ENCODE measurements at places on chromosomes 3 and 15. TPM values are rescaled to one million over a fixed set of nuclear protein-coding genes. Genes with fewer than 3 reads are reported as not detected.

The SLC27A2 gene
- 5.9 TPM for total RNA-seq

GRCh38 chr3:182710557-182711157 is 82.6 kb upstream of the ATP11B start:
- H3K4me3 ChIP-seq = no peak overlapping the region
- H3K4me1 ChIP-seq = no peaks in the 10 kb centered on the region
- no peaks in the 10 kb centered on the region for H3K36me3 ChIP-seq
- H3K27ac ChIP-seq = no peak overlapping the region
- no peaks in the 10 kb centered on the region for H3K27me3 ChIP-seq
- no peak for DNase-seq

- peaks cover 35% of the 10 kb centered on the region for H3K4me1 ChIP-seq
- H3K27me3 ChIP-seq = no peaks in the 10 kb centered on the region
- H3K27ac ChIP-seq = no peak overlapping the region
- H3K36me3 ChIP-seq = peaks cover 41% of the 10 kb centered on the region
Measured at GRCh38 chr15:80475572-80475971, 71.4 kb downstream of the ARNT2 start.

The MASP1 gene
- 1.7 TPM for total RNA-seq

DNA sequence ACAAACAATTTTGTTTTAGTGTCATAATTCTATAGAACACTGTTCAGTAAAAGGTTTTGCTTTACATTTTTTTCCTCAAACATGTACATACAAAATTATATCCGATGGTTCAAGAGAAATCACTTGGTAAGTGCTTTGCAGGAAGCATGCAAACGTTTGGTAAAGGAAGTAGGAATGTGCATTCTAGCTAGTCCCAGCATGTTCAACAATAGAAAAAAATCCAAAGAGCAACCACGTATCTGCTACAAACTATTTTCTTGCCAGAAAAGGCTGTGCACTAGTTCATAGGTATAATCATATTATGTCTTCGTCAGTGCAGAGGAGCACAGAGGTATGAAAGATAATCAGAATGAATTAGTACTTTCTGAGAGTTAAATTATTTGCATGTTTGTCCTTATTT is 58.0 kb downstream of the GPR160 start:
- H3K36me3 ChIP-seq = peaks cover 44% of the 10 kb centered on the region
- H3K4me1 ChIP-seq = no peaks in the 10 kb centered on the region
- no peak overlapping the region for H3K27ac ChIP-seq

- H3K27me3 ChIP-seq = no peaks in the 10 kb centered on the region
- no peak overlapping the region for H3K4me3 ChIP-seq
- DNase-seq = no peak
- no peak overlapping the region for H3K27ac ChIP-seq
- peaks cover 51% of the 10 kb centered on the region for H3K4me1 ChIP-seq
Measured at GRCh38 chr3:44469914-44470313, 7.6 kb downstream of the ZNF445 start.

The TMEM40 gene
- 51.3 TPM for total RNA-seq

- H3K27ac ChIP-seq = no peak overlapping the region
- DNase-seq = no peak
- no peak overlapping the region for H3K4me3 ChIP-seq
- no peaks in the 10 kb centered on the region for H3K36me3 ChIP-seq
Measured at GRCh38 chr15:90376789-90377188, 11.3 kb upstream of the IQGAP1 start.

GRCh38 chr15:96553931-96554330 is 223.4 kb downstream of the NR2F2 start:
- peaks cover 10% of the 10 kb centered on the region for H3K27me3 ChIP-seq
- H3K36me3 ChIP-seq = no peaks in the 10 kb centered on the region
- no peak overlapping the region for H3K27ac ChIP-seq
- H3K4me1 ChIP-seq = peaks cover 4% of the 10 kb centered on the region
- no peak overlapping the region for H3K4me3 ChIP-seq

GRCh38 chr3:99325402-99325801 is 313.0 kb upstream of the COL8A1 start:
- no peak overlapping the region for H3K27ac ChIP-seq
- DNase-seq = no peak
- H3K36me3 ChIP-seq = no peaks in the 10 kb centered on the region
- H3K4me1 ChIP-seq = peaks cover 10% of the 10 kb centered on the region
- H3K27me3 ChIP-seq = peaks cover 5% of the 10 kb centered on the region

DNA sequence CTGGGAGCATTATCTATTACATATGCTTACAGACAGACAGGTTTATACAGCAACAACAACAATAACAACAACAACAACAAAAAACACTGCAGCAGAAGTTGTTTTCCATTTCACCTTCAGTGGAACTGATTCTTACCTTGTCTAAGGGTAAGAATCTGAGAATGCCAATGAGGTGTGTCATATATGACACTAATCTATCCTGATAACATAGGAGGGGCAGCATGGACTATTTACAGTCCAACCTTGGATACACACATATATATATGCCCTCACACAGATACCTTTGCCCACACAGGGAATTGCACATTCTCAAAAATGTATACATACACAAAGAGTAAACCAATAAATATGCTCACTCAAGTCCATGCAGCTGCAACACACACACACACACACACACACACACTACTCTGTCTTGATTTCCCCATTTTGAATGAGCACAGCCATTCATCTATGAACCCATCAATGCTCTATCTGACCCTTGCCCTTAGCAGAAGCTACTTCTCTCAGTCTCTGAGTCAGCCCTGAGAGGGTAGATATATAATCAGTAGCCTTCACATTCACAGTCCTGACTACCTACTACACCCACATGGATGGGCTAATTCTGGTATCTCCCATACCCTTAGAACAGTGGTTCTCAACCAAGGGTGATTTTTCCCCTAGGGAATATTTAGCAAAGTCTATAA is 9.7 kb upstream of the TRANK1 start:
- H3K36me3 ChIP-seq = no peaks in the 10 kb centered on the region
- H3K4me3 ChIP-seq = no peak overlapping the region
- H3K4me1 ChIP-seq = peaks cover under 1% of the 10 kb centered on the region

DNA sequence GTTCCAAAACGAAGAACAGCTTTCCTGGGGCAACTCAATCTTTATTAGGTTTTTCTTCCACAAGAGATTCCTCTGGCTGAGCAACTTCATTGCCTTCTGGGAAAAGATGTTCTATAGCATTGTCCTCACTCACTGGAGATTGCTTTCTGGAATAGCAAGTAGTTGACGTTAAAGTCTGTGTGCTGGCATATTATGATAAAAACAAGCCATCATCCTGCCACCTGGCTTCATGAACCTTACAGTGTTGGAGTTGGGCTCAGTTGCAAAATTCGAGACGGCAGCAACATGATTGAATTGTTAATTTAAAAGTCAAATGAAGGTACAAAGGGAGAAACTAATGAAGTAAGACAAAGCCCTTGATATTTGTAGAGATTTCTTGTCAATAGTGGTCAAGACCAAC is 140.5 kb upstream of the PEX5L start:
- no peak for DNase-seq
- no peak overlapping the region for H3K27ac ChIP-seq
- H3K4me3 ChIP-seq = no peak overlapping the region
- H3K4me1 ChIP-seq = no peaks in the 10 kb centered on the region
- no peaks in the 10 kb centered on the region for H3K36me3 ChIP-seq

DNA sequence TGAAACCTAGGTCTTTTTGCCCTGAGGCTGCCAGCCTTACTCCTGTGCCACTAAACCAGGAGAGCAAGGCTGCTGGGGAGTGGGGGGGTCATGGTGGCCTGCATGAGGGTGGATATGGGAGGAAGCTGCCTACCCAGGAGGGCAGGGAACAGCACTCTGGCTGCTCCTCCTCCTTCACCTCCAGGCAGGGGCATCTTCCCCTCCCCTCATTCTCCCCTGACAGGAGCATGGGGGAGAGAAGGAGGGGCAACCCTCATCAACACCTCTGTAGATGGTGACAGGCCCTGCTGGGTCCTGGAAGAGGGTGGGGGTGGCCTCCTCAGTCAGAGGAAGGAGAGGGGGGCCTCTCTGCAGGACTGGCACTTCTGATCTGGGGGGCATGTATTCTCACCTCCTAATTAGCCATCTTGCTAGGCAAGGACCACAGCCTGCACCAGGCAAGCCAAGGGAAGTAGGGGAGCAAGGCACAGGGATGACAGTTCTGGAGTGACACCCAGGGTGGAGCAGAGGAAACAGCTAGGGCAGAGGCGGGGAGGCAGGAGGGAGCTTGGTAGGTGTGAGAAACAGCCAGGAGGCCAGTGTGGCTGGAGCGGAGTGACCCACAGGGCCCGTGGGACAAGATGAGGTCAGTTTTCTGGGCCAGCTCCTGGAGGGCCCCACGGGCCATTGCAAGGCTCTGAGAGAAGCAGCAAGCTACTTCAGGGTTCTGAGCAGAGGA is 4.9 kb downstream of the CCDC33 start:
- peak overlapping the region; percentile 59 for H3K27ac ChIP-seq
- H3K4me1 ChIP-seq = peaks cover 40% of the 10 kb centered on the region
- H3K36me3 ChIP-seq = no peaks in the 10 kb centered on the region
- no peak for DNase-seq
- H3K4me3 ChIP-seq = no peak overlapping the region
- H3K27me3 ChIP-seq = peaks cover 15% of the 10 kb centered on the region

The C3orf22 gene
- not detected for total RNA-seq

DNA sequence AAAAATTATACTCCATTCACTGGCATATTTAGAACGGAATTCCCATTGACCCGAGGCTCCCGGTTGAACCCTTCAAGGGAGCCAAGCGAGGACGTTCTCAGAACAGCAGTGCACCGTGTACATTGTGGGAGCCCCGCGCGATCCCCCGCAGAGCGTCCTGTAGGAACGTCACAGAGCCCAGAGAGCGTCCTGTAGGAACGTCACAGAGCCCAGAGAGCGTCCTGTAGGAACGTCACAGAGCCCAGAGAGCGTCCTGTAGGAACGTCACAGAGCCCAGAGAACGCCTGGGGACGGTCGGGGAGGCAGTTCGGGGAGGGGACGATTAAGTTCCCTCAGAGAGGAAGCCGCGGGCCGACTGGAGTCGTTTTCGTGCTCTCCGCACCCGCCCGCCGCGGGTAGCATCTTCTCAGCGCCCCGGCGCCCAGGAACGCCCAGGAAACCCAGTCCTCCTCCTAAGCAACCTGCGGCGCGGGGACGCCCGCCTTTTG is 506 bp upstream of the ATP1B3 start:
- no peaks in the 10 kb centered on the region for H3K27me3 ChIP-seq
- DNase-seq = peak; percentile 71
- H3K36me3 ChIP-seq = peaks cover 4% of the 10 kb centered on the region
- H3K27ac ChIP-seq = peak overlapping the region; percentile 99
- peaks cover 20% of the 10 kb centered on the region for H3K4me1 ChIP-seq

DNA sequence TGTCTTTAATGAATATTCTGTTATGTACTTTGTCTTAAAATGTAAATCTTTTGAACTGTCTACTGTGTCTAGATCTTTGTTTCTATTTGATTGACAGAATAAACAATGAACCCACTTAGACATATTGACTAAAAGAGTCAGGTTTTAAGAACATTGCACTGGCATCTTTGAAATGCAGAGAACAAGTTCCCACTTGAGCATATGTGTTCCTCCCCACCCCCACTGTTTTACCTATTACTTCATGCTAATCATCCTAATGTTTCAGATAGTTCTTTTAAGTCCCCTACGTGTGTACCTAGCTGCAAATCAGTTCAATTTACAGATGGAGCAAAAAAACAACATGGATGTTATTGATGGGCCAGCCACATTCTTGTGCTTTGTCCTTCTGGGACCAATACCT is 11.7 kb upstream of the TCF12 start:
- no peak overlapping the region for H3K4me3 ChIP-seq
- H3K36me3 ChIP-seq = no peaks in the 10 kb centered on the region
- H3K27ac ChIP-seq = no peak overlapping the region
- DNase-seq = no peak
- H3K4me1 ChIP-seq = no peaks in the 10 kb centered on the region

GRCh38 chr3:130800829-130801228 is 54.2 kb upstream of the PIK3R4 start:
- no peaks in the 10 kb centered on the region for H3K4me1 ChIP-seq
- no peaks in the 10 kb centered on the region for H3K36me3 ChIP-seq
- no peak for DNase-seq
- no peak overlapping the region for H3K4me3 ChIP-seq
- no peak overlapping the region for H3K27ac ChIP-seq

DNA sequence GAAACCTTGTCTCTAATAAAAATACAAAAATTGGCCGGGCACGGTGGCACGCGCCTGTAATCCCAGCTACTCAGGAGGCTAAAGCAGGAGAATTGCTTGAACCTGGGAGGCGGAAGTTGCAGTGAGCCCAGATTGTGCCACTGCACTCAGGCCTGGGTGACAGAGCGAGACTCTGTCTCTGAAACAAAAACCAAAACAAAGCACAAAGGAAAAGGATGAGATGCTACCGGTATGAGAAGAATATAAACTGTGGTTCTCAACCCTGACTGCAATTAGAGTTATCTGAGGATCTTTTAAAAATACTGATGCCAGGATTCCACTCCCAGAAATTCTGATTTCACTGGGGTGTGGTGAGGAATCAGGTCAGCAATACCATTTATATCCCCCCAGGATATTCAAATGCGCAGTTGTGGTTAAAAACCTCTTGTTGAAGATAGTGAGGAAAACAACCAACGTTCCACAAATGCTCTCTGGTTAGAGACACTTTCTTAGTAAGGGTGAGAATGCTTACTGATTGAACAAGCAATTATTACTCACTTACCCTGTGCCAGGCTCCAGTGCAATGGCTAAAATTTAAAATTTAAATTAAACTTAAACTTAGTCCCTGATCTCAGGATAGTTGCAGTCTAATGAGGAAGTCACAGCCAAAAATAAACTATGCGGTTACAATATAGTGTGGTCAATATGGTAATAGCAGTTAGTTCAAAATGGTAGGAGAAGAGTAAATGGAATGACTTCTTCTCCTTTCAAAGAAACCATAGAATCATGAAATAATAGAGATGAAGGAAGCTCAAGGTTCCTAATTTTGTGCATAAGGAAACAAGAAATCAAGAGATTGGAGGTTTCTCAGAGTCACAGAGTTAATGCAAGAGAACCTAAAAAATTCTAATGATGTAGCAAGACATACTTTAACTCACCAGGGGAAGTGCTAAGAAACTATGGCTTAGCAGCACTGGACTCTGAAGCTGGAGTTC is 109.5 kb downstream of the SSR3 start:
- no peak for DNase-seq
- H3K27ac ChIP-seq = no peak overlapping the region
- peaks cover 14% of the 10 kb centered on the region for H3K4me1 ChIP-seq
- H3K4me3 ChIP-seq = no peak overlapping the region

GRCh38 chr3:61158216-61158615 is 93.0 kb downstream of the FHIT start:
- no peaks in the 10 kb centered on the region for H3K27me3 ChIP-seq
- H3K4me3 ChIP-seq = no peak overlapping the region
- H3K27ac ChIP-seq = no peak overlapping the region
- H3K4me1 ChIP-seq = peaks cover 14% of the 10 kb centered on the region
- no peak for DNase-seq
